Spleen (tissue), 13 donors: ENCODE measurements at places on chromosomes 11 and 22. TPM values are rescaled to one million over a fixed set of nuclear protein-coding genes. Genes with fewer than 3 reads are reported as not detected.

PVALB gene
- total RNA-seq, result 2.5 TPM

DNA sequence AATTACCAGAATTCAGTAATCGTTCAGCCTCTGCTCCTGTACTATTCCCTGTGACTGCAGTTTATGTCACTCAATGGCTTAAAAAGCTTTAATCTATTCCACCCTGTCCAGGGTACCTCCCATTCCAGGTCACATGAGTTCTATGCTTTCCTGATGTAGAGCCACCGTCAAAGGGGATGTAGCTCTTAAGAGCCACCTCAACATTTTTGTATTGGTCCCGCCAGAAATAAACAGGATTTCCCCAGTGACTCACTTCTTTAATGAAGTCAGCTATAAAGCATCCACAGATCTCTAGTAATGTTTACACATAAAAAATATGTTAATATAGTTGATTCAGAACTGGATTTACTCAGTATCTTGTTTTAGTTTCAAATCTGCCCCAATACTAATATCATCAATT lies 1.3 kb upstream of the OR8D1 start:
- H3K4me1 ChIP-seq, result no peaks in the 10 kb centered on the region
- DNase-seq, result no peak
- no peaks in the 10 kb centered on the region for H3K36me3 ChIP-seq
- H3K4me3 ChIP-seq, result no peak overlapping the region

DNA sequence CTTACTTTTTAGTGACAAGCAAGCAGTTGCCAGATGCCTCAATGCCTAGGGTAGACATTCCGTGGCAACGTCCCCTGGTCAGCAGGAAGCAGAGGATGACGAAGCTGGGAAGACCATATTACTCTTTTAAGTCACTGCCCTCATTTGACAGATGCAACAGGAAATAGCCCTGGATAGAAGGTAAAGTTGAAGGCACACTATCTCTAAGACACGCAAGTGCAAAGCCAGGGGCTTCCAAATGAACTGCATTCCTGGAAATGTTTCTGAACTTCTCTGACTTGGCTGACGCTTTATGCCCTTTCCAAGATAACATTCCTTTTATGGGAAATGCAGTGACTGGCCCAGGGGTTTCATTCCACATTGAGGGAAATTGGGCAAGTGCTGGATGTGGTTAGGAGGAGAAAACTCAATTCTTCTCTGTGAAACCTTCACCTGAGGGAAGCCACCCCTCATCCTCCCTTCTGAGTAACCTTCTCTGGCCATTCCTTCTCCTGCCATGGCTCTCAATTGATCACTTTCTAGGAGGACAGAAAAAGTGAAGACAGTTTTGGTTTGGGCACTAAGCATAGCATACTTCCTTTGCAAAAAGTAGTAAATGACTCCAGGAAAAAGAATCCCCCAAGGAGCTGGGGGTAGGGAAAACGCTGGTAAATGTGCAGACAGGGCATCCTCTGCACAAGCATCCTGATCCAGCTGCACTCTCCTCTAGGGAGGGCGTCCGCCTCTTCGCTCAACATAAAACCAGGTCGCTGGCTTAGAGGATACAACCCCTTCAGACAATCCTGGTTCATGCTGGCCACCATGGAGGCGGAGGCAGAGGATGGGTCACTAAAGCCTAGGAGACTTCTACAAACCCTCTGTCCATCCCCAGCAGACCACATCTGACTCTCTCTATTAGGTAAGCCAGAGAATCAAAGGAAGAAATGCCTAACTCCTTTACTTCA lies 14.5 kb downstream of the PCSK7 start:
- no peaks in the 10 kb centered on the region for H3K4me1 ChIP-seq
- no peaks in the 10 kb centered on the region for H3K27me3 ChIP-seq
- H3K4me3 ChIP-seq, result no peak overlapping the region
- H3K27ac ChIP-seq, result peak overlapping the region; percentile 65
- no peak for DNase-seq
- peaks cover 88% of the 10 kb centered on the region for H3K36me3 ChIP-seq

DNA sequence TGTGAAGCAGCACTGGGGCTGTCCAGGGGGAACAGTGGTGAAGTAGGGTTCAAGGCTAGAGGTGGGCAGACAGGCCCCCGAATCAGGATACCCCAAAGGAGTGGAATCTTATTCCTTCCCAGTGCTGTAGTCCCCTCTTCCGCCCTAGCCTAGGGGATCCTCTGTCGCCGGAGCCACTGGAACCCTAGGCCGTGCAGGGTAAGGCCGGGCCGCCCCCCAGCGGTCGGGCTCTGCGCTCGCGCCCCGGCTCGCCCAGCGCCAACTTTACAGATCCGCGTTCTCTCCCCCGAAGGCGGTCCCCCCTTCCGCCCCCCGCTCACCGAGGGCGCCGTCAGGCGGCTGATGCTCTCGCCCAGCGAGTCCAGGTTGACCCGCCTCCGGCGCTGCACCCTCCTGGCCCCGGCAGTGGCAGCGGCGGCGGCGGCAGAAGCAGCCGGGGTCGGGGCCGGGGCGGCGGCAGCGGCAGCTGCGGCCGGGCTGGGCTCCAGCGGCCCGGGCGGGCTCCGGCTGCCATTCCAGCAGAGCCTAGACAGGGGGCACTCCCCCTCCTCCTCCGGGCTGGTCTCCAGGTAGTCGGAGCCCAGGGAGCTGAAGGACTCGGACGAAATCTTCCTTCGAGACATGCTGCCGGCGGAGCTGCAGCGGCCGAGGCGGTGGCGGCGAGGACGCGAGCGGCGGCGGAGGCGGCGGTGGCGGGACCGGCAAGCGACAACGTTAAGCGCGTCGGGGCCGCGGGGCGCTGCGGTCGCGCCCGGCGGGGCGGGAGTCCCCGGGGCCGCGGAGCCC lies 650 bp downstream of the GUCY1A2 start:
- peak; percentile 78 for DNase-seq
- H3K36me3 ChIP-seq, result no peaks in the 10 kb centered on the region
- peak overlapping the region; percentile 51 for H3K27ac ChIP-seq
- peaks cover 10% of the 10 kb centered on the region for H3K4me1 ChIP-seq
- peak overlapping the region; percentile 38 for H3K4me3 ChIP-seq
- H3K27me3 ChIP-seq, result peaks cover 53% of the 10 kb centered on the region

GRCh38 chr22:40176921-40177737 lies 596 bp upstream of the TNRC6B start:
- H3K4me3 ChIP-seq, result peak overlapping the region; percentile 86
- peaks cover 75% of the 10 kb centered on the region for H3K4me1 ChIP-seq
- peak overlapping the region; percentile 82 for H3K27ac ChIP-seq
- H3K36me3 ChIP-seq, result no peaks in the 10 kb centered on the region

OR5AR1 gene
- total RNA-seq, result not detected

- no peak overlapping the region for H3K27ac ChIP-seq
- no peak overlapping the region for H3K4me3 ChIP-seq
- no peak for DNase-seq
- no peaks in the 10 kb centered on the region for H3K4me1 ChIP-seq
Observed at GRCh38 chr11:79232346-79232745, 208.5 kb downstream of the TENM4 start.

GRCh38 chr11:72793076-72793424 lies 797 bp downstream of the STARD10 start:
- no peak for DNase-seq
- peak overlapping the region; percentile 96 for H3K27ac ChIP-seq
- H3K27me3 ChIP-seq, result no peaks in the 10 kb centered on the region

ADM2 gene
- 3.5 TPM for total RNA-seq

KCNQ1 gene
- total RNA-seq, result 14.1 TPM

DNA sequence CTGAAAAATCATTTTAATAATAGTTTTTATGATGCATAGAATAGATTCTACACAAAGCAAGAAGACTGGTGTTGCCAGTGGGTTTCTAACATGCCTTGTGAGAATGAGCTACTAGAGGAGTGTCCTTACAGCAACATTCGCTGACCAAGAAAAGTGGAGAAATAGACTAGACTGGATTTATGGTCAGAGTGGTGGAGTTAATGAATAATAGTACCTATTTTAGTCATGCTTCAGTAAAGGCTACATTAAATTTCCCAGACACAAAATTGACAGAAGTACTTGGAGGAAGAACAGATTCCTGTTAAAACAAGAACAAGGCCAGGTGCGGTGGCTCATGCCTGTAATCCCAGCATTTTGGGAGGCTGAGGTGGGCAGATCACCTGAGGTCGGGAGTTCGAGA lies 539.2 kb downstream of the ETS1 start:
- peaks cover 20% of the 10 kb centered on the region for H3K4me1 ChIP-seq
- H3K27ac ChIP-seq, result no peak overlapping the region
- H3K36me3 ChIP-seq, result no peaks in the 10 kb centered on the region
- no peak overlapping the region for H3K4me3 ChIP-seq

- H3K4me1 ChIP-seq, result no peaks in the 10 kb centered on the region
- no peaks in the 10 kb centered on the region for H3K36me3 ChIP-seq
- no peaks in the 10 kb centered on the region for H3K27me3 ChIP-seq
- no peak overlapping the region for H3K27ac ChIP-seq
Observed at GRCh38 chr11:110329445-110329844, 33.0 kb upstream of the RDX start.

CSNK2A3 gene
- 3.9 TPM for total RNA-seq

GLYAT gene
- not detected for total RNA-seq

TECTA gene
- total RNA-seq, result 0.89 TPM
